ENCODE measurements at places on chromosomes 6 and 20.

- no peak for DNase-seq
Measured at GRCh38 chr20:58129721-58130151, 98.7 kb downstream of the ANKRD60 start.

- peak; percentile 10 for DNase-seq
Measured at GRCh38 chr6:150263765-150264404, 104.9 kb upstream of the IYD start.

DNA sequence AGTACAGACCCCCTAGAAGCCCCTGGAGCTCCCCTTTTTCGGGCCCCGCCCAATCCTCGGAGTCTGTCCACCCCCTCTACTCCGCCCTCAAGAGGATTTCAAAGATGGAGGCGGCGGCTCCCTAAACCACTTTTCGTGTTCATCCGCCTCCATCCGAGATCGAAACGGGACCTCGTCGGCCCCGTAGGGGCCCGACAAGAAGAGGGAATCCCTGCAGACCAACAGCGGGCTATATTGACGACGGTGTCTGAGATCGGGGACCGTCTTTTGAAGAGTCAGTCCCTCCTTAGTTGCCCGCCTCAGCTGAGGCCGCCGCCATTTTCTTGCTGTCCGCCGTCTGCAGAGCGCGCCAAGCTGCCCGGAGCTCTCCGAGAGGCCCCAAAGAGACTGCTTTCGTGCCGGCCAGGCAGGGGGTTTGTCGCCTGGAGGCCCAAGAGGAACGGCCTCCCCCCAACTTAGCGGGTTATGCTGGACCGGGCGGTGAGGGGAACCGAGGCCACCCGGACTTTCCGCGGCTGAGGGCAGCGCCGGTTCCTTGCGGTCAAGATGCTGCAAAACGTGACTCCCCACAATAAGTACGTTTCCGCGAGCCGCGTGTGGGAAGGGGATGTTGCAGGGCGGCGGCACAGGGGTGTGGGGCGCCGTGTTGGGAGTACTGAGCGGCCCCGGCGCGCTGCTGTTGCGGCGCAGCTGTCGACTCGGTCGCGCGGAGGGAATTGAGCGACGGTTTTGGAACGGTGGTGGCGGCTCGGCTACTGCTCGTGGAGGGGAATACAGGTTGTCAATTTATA is 4.2 kb downstream of the BRD2 start:
- DNase-seq, result no peak

- DNase-seq, result no peak
Measured at GRCh38 chr6:44097782-44098317, 29.4 kb downstream of the MRPL14 start.

DNA sequence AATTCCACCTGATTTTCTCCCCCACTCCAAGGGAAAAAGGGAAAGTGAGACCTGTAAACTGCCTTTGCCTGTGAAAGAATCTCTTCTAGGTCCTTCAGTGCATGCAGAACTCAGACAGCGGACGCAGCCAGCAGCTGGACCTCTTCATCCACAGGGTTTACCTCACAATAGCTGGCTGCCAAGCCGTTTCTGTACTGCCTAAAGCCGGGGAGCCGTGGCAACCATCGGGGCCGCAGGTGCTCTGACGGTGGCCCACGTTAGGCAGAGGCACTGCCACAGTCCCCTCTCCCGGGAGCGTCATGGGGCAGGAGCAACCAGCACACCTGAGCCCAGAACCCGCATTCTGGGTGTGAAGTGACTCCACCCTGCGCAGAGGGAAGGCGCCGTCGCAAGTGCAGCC is 206.1 kb downstream of the TTLL2 start:
- DNase-seq, result no peak

GRCh38 chr6:38371881-38372280 is 267.8 kb downstream of the BTBD9 start:
- no peak for DNase-seq

DNA sequence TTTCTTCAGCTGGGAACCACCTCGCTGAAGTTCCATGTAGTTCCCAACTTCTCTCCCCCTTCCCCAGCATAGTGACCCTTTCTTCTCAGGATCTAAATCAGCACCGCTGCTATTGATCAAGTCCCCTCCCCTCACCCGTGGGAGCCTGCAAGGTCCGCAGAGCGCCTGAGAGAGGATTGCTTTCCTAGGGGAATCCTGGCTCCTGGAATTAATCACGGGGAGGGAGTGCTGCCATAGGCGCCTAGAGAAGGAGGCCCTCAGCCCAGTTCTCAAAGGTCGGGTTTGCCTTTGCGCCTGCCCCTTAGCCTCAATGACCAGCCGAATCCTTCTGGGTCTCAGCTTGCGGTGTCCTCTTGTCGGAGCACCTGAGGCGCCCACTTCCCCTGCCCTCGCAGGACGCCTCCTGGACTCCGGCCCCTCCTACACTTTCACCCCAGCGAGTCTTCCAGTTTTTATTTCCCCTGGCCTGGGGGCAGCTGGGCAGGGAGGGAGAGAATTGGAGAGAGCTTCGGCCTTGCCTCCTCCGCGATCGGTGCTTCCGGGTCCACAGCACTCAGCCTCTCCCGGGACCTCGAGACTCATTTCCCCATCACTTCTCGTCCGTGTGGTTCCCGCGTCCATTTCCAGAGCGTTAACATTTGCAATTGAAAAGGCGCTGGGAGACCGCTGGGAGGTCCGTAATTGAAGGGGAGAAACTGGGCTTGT is 3.1 kb upstream of the NKX2-2 start:
- DNase-seq, result no peak

- DNase-seq, result no peak
Measured at GRCh38 chr20:8808202-8808535, 260.7 kb upstream of the PLCB4 start.

DNA sequence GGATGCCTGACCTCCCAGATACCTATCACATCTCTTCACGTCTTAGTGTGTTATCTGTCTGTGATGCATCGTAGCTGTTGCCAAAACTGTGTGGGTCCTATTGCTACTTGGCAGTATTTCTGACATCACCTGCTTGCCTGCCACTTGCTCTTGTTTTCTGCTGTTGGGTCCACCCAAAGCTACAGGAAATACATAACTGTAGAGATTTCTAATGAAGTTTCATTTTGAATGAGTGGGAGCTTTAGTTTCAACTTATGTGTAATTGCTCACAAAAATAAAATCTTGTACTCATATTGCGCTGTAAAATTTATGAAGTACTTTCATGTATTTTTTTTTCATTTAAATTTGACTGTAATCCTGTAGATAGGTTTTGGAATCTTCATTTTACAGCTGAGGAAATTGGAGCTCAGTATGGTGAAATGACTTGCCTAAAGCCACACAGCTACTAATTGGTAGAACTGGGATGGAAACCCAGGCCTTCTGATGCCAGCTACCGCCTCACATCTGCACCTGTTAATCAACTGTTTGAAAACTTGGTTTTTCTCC is 113.6 kb upstream of the MAN1A1 start:
- peak; percentile 71 for DNase-seq

DNA sequence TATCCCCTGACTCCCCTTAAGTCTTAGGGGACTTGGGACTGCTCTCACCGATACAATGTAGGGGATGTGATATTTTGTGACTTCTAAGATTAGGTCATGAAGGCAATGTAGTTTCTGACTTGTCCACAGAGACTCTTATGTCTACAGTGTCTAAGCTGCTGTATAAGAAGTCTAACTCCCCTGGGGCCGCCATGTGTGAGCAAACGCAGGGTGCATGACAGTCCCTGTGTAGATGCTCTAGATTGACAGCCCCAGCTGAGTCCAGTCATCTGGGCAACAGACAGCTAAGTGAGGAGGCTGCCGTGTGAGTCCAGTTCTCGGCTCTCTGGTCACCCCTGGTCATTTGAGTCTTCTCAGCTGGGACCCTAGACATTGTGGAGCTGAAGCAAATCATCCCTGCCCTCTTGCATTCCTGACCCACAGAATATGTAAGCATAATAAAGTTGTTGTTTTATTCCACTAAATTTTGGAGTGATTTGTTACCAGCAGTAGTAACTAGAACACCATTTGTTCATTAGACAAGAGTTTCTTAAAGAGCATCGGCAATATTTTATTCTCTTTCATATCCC is 743.3 kb upstream of the CHD6 start:
- DNase-seq, result no peak

- DNase-seq, result no peak
Measured at GRCh38 chr6:152091851-152092341, 284.4 kb downstream of the ESR1 start.

GRCh38 chr6:106099235-106099537 is 13.1 kb downstream of the PRDM1 start:
- DNase-seq, result no peak

GRCh38 chr20:45987108-45987780 is 15.2 kb upstream of the ZNF335 start:
- peak; percentile 69 for DNase-seq

DNA sequence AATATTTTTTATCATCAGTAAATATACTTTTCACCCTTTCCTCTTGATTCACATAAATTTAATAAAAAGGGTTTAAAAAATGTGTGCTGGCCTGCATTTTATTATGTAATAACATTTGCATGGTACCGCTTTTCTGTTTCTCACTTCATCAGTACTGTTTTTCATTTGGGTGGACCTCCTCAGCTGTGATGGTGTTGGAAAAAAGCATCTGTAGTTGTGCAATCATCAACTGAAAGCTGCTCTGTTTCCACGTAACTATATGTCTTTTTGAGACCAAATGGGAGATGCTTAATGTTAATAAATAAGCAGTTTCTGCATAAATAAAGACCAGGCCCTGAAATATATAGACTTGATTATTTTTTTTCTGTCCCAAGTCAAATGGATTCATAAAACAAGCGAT is 31.6 kb upstream of the CENPW start:
- no peak for DNase-seq

- DNase-seq, result no peak
Measured at GRCh38 chr20:38692436-38693411, 31.6 kb upstream of the SLC32A1 start.

GRCh38 chr6:43759907-43760206 is 10.2 kb upstream of the VEGFA start:
- DNase-seq, result no peak

DNA sequence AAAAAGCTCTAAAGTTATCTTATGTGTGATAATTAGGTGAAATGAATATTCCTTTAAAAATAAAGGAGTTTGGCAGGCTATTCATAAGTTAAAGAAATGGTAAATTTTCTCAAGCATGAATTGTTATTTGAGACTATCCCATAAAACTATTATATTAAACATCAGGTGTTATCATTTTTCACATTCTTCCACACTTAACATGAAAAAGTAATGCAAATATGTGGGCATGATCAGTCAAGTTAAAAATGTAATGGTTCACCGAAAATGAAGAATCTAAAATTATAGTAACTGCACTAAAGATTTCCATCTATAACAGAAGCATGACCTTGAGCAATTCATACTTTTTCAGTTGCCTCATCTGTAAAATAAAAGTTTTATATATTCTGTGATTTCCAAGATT is 110.8 kb downstream of the KHDRBS2 start:
- no peak for DNase-seq

DNA sequence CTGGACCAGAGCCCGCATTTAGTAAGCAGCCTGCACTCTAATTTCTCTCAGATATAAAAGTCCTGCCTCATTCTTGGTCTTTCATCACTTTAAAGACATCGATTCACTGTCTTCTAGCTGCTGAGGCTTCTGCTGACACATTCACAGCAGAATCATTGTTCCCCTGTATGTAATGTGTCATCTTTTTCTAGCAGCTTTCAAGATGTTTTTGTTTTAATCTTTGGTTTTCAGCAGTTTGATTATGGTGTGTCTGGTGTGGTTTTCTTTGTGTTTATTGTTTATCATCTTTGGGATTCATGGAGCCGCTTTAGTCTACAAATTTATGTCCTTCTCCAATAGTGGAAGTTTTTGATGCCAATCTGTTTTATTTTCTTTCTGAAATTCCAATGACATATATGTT is 157.3 kb upstream of the STMND1 start:
- DNase-seq, result no peak

DNA sequence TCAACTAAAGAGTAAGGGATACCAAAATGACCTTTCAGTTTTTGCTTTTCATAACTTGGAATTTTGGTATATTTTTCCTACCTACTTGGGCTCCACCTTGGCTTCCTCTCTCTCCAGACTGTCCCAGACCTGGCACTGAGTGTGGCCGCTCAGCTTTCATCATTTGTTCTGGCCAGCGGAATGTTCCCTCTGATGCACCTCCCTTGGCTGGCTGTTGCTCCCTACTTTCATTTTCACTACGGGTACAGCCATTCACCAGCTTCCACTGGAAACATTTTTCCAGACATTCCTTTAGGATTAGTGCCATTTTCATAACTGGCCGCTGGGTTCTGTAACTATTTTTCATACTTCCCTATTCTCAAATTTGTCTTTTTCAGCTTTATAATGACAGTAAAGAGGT is 487.4 kb downstream of the TENT5A start:
- no peak for DNase-seq

DNA sequence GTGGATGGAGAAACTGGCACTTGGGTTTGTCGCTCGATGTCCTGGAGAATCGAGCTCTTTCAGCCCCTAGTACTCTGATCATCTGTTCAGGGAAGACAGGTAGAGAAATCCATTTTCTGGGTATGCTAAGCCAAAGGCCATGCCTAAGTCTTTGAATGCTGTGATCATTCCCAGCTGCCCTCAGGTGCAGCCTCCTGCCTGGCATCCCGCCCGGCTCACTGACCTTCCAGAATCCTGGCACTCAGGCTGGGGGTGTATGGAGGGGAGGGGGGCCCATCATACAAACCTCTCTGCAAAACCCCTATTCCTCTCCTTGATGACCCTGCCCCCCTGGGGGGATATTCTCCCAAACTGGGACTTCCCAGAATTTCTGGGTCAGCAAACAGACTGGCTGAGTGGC is 28.6 kb downstream of the C20orf203 start:
- no peak for DNase-seq

DNA sequence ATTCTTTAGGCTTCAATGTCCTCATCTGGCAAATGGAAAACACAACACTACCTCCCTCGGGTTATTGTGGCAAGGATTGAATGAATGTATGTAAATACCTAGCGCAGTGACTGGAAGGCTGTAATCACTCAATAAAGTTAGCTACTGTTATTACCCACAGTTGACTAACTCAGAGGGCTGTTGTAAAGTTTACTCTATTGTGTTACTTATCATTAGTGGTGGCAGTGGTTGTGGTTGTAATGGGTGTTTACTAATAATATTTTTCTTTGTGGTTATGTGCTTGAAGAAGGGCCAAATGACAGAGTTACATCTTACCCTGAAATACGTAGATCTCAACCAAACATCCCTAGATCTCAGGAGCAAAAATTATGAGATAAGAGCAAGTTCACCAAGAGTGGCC is 42.0 kb upstream of the PXDC1 start:
- peak; percentile 24 for DNase-seq

- no peak for DNase-seq
Measured at GRCh38 chr6:112480553-112480952, 133.4 kb downstream of the RFPL4B start.
